ENCODE measurements at places on chromosomes 16 and 17. TPM values are rescaled to one million over a fixed set of nuclear protein-coding genes. Genes with fewer than 3 reads are reported as not detected.

DNA sequence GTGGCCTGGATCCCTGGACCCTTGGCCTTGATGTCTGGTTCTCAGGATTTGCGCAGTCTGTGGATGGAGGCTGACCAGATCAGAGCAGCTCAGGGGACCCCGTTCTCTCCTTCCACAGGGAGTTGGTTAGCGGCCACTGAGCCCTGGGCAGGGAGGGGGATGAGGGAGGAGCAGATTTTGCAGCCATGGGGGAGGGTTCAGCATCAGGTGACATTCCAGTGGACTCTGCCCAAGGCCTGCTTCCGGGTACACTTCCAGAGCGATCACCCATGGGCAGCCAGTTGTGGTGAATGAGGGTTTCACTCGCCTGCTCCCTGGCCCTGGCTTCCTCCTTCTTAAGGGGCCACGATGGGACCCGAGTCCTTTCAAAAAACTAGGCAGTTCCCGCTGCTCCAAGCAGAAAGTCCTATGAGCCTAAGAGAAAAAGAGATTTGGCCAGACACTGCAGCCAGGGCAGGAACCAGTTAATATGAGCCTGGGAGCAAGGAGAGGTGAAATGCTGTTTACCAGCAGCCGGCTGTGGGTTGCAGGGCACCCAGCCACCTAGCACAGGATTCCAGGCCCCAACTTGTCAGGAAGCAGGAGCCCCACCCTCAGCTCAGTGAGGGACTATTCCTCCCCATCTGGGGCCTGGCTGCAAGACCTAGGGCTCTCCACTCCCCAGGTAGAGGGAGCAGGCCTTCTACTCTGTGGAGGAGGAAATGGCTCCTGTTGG is 4.7 kb upstream of the GPRC5C start:
- H3K4me1 ChIP-seq: peaks cover 13% of the 10 kb centered on the region
- H3K36me3 ChIP-seq: no peaks in the 10 kb centered on the region
- no peak for DNase-seq
- H3K4me3 ChIP-seq: no peak overlapping the region

DNA sequence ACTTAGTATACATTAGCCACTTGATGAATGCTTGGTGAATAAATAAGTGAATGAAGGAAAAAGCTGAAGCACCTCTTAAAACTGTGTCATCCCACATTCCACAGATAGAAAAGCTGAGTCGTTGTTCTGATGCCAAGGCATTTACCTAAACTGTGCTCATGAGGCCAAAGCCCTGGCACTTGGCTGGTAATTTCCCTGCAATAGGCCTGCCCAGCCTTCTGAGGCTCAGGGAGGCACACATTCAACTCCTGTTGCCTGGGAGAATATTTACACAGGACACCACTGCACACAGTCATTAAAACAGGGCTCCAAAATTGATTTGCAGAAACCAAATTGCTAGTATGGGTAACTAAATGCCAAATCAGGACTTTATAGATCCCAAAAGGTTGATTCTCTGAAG is 333.0 kb upstream of the C16orf82 start:
- H3K4me3 ChIP-seq: no peak overlapping the region
- no peaks in the 10 kb centered on the region for H3K4me1 ChIP-seq
- H3K36me3 ChIP-seq: no peaks in the 10 kb centered on the region
- no peak overlapping the region for H3K27ac ChIP-seq

GRCh38 chr17:77233635-77234334 is 93.0 kb downstream of the SEC14L1 start:
- H3K4me1 ChIP-seq: peaks cover 25% of the 10 kb centered on the region
- no peak overlapping the region for H3K4me3 ChIP-seq
- DNase-seq: no peak
- peaks cover 4% of the 10 kb centered on the region for H3K36me3 ChIP-seq
- no peaks in the 10 kb centered on the region for H3K27me3 ChIP-seq

DNA sequence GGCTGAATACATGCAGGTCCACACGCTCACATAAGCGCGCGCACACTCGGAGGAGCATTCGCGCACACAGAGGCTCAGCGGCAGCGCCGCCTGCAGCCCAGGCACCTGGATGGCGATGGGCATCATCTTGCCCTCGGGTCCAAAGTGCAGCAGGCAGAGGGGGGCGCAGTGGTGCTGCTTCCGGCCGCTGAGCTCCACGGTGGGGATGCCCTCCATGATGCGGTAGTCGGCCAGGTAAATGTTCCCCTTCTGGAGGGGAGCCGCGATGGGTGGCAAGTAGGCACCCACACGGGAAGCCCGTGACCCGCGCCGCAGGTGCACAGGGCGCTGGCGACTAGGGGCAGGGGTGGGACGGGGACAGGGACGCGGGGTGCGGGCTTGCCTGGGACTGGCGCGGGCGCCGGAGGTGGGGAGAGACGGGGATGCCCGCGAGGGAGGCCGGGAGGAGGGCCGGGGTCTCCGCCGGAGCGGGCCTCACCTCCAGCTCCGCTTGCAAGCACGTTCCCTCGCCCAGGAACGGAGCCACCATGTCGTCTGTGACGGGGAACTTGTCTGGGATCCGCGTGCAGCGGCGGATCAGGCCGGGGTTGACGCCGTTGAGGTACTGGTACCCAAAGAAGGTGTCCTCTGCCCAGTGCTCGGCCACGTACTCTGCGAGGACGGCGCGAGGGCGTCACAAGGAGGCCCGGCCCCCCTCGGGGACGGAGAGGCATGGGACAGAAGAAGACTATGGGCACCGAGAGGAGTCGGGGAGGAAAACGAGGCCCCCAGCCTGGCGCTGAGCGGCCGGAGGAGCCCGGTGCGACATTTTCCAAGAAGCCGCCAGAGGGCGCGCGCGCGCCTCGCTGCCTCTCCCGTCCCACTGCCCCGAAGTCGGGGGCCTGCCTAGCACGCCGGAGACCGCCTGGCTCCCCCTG is 8.0 kb downstream of the ALOX12B start:
- H3K36me3 ChIP-seq: no peaks in the 10 kb centered on the region
- H3K27ac ChIP-seq: peak overlapping the region; percentile 54
- H3K27me3 ChIP-seq: peaks cover 18% of the 10 kb centered on the region

GRCh38 chr17:62684179-62684578 is 56.7 kb downstream of the MRC2 start:
- no peaks in the 10 kb centered on the region for H3K4me1 ChIP-seq
- DNase-seq: no peak
- no peaks in the 10 kb centered on the region for H3K27me3 ChIP-seq

DNA sequence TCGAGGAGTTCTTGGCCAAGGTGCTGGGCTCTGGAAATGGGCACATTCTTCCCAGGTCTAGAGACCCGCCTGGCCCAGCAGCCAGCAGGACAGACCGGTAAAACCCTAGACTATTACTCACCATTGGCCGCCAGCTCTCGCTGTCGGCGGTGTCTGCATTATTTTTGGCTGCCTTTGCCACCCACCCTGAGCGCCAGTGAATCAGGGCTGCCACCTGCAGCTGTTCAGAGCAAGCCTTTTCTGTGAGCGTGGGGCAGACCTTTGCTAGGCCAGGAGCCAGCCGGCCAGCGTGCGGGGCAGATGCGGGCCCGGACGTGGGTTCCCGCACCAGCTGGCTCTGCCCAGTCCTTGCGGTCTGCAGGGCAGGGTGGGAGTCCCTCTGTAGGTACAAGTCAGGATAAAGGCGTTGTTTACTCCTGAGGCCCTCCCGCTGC is 15.8 kb upstream of the CLEC18A start:
- H3K4me3 ChIP-seq: no peak overlapping the region
- DNase-seq: no peak
- no peaks in the 10 kb centered on the region for H3K4me1 ChIP-seq
- H3K27me3 ChIP-seq: no peaks in the 10 kb centered on the region

TSPOAP1 gene
- 60.9 TPM for total RNA-seq

P2RX1 gene
- total RNA-seq: 0.45 TPM

PTX4 gene
- not detected for total RNA-seq
